ENCODE measurements at places on chromosomes 7 and 10. TPM values are rescaled to one million over a fixed set of nuclear protein-coding genes. Genes with fewer than 3 reads are reported as not detected.

CUZD1 gene
- under 0.01 TPM for total RNA-seq

PAPOLB gene
- total RNA-seq = under 0.01 TPM

FGL2 gene
- not detected for total RNA-seq

WDFY4 gene
- not detected for total RNA-seq

UPK3B gene
- total RNA-seq = not detected

PRKAR2B gene
- 10.2 TPM for total RNA-seq

ZNF12 gene
- 28.7 TPM for total RNA-seq
